WTC11 (cell line): ENCODE measurements at places on chromosomes 3 and 15.

DNA sequence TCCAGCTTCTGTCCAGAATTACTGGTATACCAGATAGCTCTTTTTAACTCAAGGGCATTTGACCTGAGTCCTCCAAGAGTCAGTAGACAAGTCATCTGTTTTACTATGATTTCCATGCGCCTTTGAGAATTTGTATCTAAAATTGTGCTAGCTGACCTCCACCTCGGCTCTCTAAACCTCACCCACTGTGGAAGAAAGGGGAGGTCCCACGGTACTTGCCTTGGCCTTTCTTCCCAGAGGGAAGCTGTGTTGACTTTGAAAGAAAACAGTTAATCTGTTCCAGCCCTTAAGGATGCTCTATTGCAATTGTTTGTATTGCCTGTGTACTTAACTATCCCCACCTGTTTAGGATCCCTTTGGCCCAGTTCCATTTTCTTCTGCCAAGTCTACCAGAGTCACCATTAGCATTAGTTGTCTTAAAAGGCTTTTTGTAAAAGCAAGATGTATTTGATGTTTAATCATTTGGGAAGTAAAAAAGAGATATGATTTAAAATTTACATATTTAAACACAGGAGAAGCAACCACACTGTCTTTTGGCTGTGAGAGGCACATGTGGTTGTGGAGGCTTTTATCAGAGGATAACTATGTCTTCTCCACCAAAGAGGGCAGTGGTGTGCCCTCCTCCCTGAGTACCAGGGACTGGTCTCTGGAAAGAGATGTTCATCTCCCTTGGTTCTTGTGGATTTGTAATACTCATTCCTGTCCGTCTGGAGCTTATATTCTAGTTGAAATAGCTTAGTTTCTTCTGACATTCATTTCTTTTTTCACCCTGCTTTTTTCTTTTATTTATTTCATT is 88.8 kb downstream of the CRTC3 start:
- DNase-seq = no peak

DNA sequence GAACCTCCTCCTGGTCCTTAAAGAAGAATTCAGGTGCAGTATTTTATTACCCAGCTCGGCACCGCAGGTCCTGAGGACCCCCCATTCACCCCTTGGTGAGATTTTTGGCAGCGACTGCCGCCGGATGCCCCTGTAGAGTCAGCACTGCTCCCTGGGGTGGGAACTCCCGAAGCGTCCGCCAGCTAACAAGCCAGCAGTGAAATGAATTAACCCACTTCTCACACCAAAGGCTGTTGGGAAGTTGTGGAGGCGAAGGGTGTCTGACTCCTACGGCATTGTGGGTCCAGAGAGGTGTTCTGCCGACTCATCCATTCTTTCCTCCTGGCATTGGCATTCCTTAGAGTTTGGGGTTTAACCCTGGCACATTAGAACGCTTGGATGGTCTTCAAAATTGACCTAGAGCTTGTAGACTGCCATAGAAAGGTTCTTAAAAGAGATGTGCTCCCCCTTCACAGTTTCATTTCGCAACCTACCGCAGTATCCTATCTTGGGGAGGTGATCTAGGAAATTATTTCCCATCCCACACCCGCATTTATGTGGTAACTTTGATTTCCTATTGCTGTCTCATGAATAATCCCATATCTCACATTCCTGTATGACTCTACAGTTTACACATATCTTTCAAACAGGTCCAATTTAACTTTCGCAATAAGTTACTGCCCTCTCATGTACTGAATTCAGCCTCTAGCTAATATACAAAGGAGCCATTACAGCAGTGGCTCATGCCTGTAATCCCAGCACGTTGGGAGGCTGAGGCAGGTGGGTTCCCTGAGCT is 879 bp upstream of the EIF5A2 start:
- DNase-seq = no peak

GRCh38 chr3:139758654-139759291 is 81.0 kb upstream of the NMNAT3 start:
- DNase-seq = no peak

GRCh38 chr3:23916152-23916885 is 471 bp downstream of the NKIRAS1 start:
- DNase-seq = no peak

DNA sequence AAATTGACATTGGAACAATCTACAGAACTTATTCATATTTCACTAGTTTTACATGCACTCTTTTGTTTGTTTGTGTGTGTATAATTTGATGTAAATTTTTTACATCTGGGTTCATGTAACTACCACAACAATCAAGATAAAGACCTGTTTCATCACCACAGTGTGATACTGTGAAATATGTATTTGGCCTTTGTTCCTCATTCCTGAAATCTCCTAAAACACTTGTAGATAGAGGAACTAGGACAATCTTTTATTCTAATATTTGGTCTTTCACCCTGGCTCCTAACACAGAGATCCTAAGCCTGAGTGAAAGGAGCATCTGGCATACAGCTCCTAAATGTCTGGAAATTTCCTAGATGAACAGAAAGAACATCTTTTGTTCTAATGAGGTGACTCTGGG is 155.0 kb upstream of the GPR149 start:
- DNase-seq = no peak

DNA sequence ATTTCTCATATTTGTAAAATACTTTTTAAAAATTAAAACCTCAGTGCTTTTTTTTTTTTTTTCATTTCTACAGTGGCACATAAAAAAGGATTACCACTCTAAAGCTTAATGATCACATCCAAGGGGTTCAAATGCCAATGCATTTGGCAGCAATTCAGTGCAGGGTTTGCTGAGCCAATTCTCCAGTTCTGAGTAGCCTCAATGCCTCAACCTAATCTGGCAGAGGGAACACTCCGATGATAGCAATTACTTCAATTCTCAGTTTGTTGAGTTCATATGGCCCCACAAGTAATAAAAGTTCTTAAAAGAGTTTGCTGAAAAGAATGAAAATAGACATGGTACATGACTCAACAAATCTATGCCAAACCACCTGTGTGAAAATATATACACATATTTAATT is 79.3 kb upstream of the RBMS3 start:
- DNase-seq = no peak

- DNase-seq = no peak
Observed at GRCh38 chr3:48305396-48305795, 28.1 kb downstream of the SPINK8 start.

- no peak for DNase-seq
Observed at GRCh38 chr3:42408156-42408555, 2.3 kb downstream of the LYZL4 start.

DNA sequence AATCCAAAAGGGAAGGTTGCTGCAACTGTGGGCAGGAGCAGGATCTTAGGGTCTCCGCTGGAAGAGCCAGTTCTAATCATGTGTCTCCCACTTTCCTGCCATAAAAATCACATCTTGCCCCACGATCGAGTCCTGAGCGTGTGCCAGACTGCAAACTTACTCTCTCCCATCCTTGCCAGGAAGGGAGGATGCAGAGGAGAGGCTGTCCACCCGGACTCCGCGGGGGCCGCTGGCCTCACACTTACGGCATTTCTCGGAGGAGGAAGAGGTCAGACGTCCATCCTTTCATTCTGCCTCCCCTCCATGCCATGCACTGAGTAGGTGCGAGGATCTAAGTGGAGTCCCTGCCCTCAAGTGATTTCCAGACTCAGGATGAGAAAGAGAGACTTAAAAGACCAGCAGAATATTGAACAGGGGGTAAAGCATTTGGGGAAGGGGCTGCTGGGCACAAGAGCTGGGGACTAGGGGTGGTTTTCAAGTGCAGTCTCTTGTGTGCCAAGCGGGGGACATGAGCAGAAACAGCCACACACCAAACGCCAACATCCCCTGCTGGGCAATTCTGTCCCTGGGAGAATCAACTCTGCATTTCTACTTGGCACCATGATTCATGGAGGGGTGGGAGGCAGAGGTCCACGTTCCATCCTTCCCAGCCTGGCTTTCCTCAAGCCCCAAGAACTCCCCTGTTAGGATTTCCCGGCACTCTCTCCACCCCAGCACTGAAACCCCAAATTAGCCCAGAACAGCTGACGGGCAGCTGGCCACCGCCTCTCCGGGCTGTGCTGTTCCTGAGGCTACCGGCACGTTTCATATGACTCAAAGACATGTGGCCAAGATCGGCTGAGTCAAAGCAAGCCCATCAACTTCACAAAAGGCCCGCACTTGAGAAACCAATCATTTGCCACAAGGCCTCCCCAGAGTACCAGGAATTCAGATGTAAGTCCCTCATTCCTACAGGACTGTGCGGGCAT is 11.6 kb downstream of the OXTR start:
- no peak for DNase-seq

DNA sequence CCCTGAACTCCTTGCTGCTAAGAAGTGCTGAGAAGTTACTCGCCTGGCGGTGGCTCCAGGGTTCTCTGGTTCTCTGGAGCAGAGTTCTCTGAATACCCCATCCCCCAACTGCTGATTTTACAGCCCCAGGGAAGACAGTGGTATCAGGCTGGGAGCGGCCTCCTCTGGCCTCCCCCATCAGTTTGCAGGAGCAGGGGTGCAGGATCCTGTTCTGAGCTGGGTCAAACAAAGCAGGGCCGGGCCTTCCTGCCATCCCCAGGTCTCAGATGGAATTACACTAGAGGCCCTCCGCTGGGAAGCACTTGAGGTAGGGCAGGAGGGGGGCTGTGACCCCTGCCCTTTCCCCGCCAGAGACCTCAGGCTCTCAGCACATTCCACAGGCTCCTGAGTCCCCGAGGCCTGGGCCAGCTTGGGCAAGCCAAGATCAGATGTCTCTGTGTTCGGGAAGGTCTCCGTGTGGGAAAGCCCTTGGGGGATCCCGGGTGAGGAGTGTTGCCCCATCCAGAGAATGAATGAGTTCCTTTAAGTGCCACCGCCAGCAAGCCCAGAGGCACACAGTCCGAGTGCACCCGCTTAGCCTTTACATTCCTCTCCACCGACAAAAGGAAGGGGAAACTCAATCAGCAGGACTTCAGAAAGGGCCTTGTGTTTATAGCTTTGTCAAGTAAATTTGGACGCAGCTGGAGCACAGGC is 149.9 kb downstream of the LRRK1 start:
- DNase-seq = peak; percentile 86

- DNase-seq = no peak
Observed at GRCh38 chr15:89652666-89653065, 2.6 kb downstream of the KIF7 start.

GRCh38 chr3:115646027-115646690 is 22.8 kb downstream of the GAP43 start:
- no peak for DNase-seq

DNA sequence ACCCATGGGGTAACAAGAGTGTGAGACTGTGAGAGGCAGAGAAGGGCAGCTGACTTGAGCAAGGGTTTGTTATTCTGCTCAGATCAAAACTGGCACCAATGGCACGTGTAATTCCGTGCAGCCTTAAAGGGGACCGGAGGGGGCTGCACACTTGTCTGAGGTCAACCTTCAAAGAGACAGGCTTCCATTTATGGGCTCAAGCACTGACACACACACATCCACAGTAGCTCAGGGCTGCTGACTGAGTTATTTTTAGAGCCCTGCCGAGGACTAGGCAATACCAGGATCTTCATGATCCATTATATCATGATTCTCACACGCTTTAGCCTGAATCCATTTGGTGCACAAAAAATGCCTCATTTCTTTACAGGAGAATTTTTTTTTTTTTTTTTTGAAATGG is 20.6 kb upstream of the SPTBN5 start:
- DNase-seq = no peak

DNA sequence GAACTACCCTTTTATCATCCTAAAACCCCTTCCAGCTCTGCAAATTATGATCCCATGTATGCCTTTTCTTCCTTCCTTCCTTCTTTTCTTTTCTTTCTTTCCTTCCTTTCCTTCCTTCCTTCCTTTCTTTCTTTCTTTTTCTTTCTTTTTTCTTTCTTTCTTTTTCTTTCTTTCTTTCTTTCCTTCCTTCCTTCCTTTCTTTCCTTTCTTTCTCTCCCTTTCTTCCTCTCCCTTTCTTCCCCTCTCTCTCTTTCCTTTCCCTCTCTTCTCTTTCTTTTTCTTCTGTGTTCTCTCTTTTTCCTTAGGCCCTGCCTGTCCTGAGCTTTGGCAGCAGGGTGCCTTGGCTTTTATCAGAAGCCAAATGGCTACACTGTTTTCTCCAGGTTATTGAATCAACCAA is 66.8 kb downstream of the IQCH start:
- DNase-seq = no peak

DNA sequence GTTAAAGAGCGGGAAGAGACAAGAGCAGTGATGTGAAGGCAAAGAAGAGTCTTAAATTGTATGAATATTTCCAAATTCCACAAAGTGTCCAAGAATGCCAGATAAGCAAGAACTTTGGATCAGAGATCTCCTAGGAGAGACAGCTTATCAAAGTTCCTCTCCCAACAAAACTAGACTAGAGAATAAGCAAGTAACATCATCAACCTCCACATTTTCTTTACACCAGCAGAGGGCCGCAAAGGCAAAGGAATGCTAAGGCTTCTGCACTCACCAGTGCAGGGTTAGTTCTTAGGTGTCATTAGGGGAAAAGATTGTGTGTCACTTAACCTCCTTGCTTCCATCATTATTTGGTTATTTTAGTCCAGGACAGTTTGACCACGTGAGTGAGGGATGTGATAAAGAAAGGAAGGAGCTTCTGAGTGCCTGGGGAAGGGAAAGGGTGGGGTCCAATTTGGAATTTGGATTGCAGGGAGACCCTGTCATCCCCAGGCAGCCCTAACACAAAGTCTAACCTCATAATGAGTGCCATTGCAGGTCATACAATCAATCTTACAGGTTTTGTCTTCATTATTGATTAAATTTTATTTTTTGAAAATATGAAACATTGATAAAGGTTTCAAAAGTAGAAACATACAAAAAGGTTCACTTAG is 7.5 kb upstream of the CMTM6 start:
- peak; percentile 69 for DNase-seq

DNA sequence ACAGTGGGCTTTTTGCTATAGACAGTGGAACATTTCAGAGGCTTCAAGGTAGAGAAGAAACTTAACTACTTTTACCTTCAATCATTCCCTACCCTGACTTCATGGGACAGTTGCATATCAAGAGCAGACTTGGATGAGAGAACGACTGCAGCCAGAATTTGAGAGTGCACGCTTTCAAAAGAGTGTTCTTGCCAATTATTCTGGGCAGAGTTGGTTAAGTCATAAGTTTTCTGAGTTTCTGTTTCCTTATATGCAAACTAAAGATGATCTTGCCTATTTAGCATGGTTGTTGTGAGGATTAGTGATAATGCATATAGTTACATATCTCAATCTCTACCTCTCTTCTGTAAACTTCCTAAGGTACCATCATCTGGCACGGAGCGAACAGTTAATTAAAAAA is 7.6 kb downstream of the SLC9A9 start:
- DNase-seq = no peak

GRCh38 chr3:15099364-15100098 is 583 bp upstream of the RBSN start:
- DNase-seq = no peak

GRCh38 chr3:75220932-75221331 is 443.2 kb upstream of the FRG2C start:
- DNase-seq = peak; percentile 14

DNA sequence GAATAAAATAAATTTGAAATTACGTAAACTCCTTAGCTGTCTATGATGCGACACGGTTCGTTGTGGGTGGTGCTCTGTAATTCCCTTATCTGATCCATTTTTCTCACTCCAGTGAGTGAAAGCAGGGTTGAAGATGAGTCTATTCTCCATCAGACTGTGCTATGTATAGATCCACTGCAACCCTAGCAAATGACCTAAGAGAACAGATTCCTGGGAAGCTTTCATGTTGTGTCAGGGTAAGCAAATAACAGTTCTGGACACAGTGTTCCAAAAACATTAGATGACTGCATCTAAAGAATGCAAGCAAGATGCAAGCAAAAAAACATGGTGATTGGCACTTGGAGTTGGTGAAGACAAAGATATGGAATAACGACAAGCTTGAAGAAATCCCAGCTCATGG is 239.3 kb downstream of the SLC9A9 start:
- DNase-seq = no peak

GRCh38 chr15:29091666-29092065 is 178.0 kb downstream of the NSMCE3 start:
- DNase-seq = no peak
